Panc1 (cell line): ENCODE measurements at places on chromosomes 16 and 17. TPM values are rescaled to one million over a fixed set of nuclear protein-coding genes. Genes with fewer than 3 reads are reported as not detected.

DNA sequence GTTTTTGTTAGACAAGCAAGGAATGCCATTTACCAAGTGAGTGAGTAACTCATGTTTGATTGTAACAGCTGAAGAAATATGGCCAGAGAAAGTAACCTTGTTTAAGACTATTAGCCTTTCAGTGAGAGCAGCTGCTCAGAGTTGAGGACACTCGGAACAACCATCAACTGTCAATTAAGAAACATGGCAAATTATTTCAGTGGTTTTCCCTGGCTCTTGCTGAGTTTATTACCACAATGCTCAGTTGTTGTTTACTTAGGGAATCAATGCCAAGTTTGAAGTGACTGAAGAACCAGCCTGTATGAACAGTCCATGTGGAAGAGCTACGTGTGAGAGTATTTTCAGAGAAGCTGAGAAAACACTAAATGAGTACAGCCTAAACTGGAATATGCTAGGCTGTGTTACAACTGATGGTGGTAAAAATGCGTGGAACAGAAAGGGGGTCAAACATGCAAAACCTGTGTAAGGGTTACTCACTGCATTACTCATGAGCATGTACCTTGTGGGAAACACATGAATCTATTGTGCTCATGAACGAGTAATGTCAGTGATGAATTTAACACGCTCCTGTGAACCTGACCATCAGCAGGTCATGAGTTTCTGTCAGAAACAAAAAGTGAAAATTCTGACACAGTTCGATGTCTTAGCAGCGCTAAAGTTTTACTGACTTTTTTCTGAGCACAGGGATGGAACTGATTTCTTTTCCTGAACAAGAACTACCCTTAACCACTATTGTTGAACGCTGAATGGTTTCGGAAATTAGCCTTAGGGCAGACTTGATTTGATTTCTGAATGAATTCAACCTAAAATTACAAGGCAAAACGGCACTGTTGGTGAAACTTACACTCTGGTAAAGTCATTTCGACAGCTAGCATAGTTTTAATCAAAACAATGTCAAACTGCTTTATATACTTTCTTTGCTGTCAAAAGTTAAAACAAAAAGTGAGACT is 33.5 kb downstream of the GNA13 start:
- peak overlapping the region; percentile 24 for H3K4me3 ChIP-seq
- no peaks in the 10 kb centered on the region for H3K27me3 ChIP-seq
- peaks cover 40% of the 10 kb centered on the region for H3K4me1 ChIP-seq
- peak overlapping the region; percentile 69 for H3K27ac ChIP-seq

DPEP1 gene
- total RNA-seq, result 0.18 TPM

CHST4 gene
- total RNA-seq, result 1.1 TPM

PFN1 gene
- 1,074 TPM for total RNA-seq

HCRT gene
- total RNA-seq, result not detected

TMIGD1 gene
- total RNA-seq, result not detected

- H3K36me3 ChIP-seq, result no peaks in the 10 kb centered on the region
- no peaks in the 10 kb centered on the region; the same call in 1 of the 2 replicates for H3K27me3 ChIP-seq
- H3K4me1 ChIP-seq, result no peaks in the 10 kb centered on the region
- H3K27ac ChIP-seq, result no peak overlapping the region
Measured at GRCh38 chr16:82633964-82634600, 7.3 kb downstream of the CDH13 start.

DNA sequence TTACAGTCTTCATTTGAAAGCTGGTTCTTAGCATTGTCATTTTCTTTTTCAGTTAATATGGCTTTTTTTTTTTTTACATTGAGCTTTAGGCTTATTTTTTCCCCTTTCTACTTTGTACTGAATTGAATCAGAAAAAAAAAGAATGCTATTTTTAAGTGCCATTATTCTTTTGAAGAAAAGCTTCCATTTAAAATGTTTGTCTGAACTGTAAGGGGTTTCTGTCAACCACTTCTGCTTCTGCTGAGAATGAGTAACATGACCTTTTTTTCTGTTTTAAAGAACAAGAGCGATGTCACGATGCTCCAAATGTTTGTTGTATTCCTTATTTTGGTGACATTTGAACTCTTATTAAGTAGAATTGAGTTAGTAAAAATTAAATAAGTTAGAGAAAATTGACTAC is 50.0 kb downstream of the MRTFB start:
- no peaks in the 10 kb centered on the region for H3K27me3 ChIP-seq
- peaks cover 20% of the 10 kb centered on the region for H3K4me1 ChIP-seq
- no peak overlapping the region for H3K27ac ChIP-seq
- no peak for DNase-seq
- H3K36me3 ChIP-seq, result no peaks in the 10 kb centered on the region
- H3K4me3 ChIP-seq, result no peak overlapping the region

KRT9 gene
- total RNA-seq, result not detected

- no peak overlapping the region for H3K27ac ChIP-seq
- H3K4me1 ChIP-seq, result no peaks in the 10 kb centered on the region
- H3K36me3 ChIP-seq, result no peaks in the 10 kb centered on the region
- H3K27me3 ChIP-seq, result no peaks in the 10 kb centered on the region; the same call in 1 of the 2 replicates
- DNase-seq, result no peak
Measured at GRCh38 chr16:50683689-50684374, 2.7 kb upstream of the SNX20 start.

DNA sequence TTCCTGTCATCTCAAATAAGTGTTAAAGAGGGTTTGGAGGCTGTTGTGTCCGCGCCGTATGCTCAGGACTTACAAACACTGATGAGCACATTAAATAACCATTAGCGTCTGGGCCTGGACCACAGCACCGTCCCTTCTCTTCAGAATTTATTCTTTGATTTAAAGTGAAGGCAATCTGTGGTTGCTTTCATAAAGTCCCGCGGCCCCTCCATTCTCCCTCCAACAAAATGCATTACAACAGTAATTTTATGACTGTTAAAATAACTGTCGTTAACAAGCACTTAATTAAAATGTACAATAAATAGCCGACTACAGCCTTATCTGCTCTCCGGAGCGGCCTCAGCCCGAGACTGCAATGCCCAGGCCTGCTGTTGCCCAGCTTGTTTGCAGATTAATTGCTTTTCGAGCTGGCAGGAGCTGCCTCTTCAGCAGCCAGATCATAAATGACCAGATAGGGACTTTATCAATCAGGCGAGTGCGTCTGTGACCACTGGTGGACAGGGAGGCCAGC is 30.6 kb upstream of the IRX3 start:
- H3K27ac ChIP-seq, result no peak overlapping the region
- DNase-seq, result no peak
- H3K27me3 ChIP-seq, result no peaks in the 10 kb centered on the region
- H3K4me3 ChIP-seq, result no peak overlapping the region

DNA sequence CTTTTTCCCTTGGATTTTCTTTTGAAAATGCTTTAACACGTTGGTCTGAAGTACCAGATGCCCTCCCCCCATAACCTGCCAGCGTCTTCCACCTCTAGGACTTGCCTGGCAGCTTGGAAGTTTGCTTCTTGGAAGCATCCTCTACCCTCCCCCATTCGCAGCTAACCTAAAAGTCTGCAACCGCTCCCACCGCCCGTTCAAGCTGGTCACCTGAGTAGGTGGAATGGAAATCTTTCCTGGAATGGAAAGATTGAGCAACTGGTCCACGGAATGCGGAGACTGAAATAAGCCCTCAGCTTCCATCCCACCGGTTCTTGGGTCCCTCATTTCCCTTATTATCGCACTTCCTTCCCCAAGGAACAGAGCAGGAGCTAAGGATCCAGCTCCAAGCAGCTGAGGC is 31.4 kb downstream of the HS3ST3B1 start:
- no peak overlapping the region for H3K27ac ChIP-seq
- no peaks in the 10 kb centered on the region for H3K4me1 ChIP-seq
- no peaks in the 10 kb centered on the region; the same call in 1 of the 2 replicates for H3K27me3 ChIP-seq
- no peak for DNase-seq
- no peak overlapping the region for H3K4me3 ChIP-seq

DNA sequence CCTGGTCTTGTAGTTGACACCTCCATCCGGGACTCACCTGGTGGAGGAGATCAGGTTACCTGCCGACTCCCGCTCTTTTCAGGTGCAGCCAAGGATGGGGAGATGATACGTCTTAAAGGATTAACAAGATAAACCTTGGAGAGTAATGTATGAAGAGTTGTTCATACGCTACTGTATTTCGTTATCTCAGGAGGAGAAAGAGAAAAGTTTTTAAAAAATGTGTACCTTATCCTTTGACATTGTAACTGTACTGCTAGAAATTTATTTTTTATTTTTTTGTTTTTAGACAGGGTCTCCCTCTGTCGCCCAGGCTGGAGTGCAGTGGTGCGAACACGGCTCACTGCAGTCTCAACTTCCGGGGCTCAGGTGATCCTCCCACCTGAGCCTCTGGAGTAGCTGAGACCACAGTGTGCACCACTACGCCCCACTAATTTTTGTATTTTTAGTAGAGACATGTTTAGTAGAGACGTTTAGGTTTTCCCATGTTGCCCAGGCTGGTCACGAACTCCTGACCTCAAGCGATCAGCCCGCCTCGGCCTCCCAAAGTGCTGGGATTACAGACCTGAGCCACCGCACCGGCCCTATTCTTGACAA is 764 bp upstream of the SMURF2 start:
- peaks cover 5% of the 10 kb centered on the region; the same call in 1 of the 2 replicates for H3K36me3 ChIP-seq
- no peaks in the 10 kb centered on the region for H3K27me3 ChIP-seq
- H3K4me1 ChIP-seq, result peaks cover 21% of the 10 kb centered on the region; the same call in 1 of the 2 replicates
- H3K27ac ChIP-seq, result peak overlapping the region; percentile 83

TNFRSF13B gene
- not detected for total RNA-seq

ATP2A1 gene
- total RNA-seq, result 2.9 TPM

CCNF gene
- total RNA-seq, result 35.8 TPM

DNA sequence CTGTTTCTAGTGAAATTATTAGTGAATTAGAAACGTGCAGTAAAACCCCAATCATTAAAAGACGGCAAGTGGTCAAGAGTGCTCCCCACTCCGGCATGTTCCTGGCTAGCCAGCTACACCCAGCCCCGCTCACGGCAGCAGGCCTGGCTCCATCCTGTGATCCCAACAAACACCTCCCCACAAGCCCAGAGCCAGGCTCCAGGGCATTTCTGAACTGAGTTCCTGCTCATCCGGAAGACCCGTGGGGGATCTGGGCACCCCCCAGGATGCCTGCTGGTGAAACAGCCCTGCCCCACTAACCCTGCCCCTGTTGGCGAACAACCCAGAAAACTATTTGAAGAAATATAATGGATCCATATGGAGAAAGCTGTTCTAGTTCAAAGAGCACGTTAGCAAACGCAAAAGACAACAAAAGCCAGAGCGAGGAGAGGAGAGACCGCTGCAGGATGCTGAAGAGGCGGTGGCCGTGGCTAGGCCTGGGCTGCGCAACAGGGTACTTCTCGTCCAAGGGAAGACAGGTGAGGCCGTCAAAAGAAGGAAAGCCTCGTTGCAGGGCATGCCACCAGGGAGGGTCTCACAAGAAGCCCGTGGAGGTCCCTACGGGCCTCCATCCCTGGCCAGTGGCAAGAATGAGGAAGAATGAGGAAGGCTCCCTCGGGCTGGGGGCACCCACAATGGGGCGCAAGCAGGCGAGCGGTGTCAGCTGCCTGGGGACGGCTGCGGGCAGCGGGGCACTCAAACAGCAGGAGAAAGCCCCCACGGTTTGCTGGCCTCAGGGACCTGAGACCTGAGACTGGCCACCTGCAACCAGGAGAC is 19.2 kb downstream of the SLC16A3 start:
- no peak overlapping the region for H3K4me3 ChIP-seq
- H3K27me3 ChIP-seq, result no peaks in the 10 kb centered on the region
- peak overlapping the region; percentile 86 for H3K27ac ChIP-seq

KCNJ18 gene
- total RNA-seq, result not detected

DNA sequence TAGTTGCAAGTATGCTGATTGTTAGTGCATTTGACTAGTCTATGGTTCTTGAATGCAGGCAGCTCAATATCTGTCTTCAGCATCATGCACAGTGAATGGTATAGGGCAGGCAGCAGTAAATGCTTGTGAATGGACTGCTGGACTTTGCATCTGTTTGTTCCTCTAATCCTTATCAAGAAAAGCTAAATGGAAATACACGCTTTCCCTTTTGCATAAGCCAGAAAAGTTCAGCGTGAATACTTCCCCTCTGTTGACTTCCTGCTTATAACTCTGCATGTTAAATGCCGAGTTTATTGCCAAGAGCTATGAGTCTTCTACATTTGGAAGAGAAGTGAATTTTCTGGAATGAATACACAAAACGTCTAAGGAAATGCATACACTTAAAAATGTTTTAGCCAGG is 127.9 kb upstream of the CPHXL start:
- H3K36me3 ChIP-seq, result no peaks in the 10 kb centered on the region
- no peak for DNase-seq
- H3K27me3 ChIP-seq, result no peaks in the 10 kb centered on the region

- H3K27me3 ChIP-seq, result peaks cover 2% of the 10 kb centered on the region; the same call in 1 of the 2 replicates
- DNase-seq, result no peak
- H3K36me3 ChIP-seq, result no peaks in the 10 kb centered on the region
- no peak overlapping the region for H3K4me3 ChIP-seq
- no peak overlapping the region for H3K27ac ChIP-seq
- no peaks in the 10 kb centered on the region; the same call in 1 of the 2 replicates for H3K4me1 ChIP-seq
Measured at GRCh38 chr17:79485419-79485985, 125.3 kb downstream of the RBFOX3 start.

CCDC92B gene
- 0.51 TPM for total RNA-seq

GRCh38 chr17:78019367-78019975 is 61.0 kb downstream of the TNRC6C start:
- H3K36me3 ChIP-seq, result no peaks in the 10 kb centered on the region
- no peak overlapping the region for H3K27ac ChIP-seq
- no peaks in the 10 kb centered on the region for H3K4me1 ChIP-seq
- no peak overlapping the region for H3K4me3 ChIP-seq
- DNase-seq, result no peak
- no peaks in the 10 kb centered on the region for H3K27me3 ChIP-seq

DNA sequence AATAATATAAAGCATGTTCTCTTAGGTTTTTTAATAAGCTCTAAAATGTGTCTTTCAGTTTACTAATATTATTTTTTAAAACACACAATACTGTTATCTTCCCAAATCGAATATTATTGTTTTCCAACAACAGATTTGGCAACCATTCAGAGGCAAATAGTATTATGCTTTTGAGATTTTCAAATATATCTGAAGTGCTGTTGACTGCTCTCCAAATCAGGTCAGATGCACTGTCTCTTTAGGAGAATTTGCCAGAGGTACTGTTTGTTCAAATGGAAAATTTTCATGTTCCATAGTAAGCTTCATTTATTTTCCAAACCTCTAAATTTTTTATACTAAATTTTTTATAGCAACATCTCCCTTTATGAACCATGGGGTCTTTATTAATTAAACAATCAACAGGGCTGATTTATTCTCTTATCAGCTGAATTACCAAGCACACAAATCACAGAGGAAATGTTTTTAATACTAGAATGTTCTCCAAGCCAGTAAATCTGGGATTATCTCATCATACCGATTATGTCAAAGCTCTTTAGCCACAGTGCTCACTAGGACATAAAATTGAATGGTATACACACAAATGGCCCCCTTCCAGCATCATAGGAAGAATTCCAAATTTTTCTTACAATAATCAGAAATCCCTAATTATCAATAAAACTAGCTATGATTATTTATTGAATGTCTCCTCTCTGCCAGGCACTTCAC is 108.8 kb upstream of the HLF start:
- no peaks in the 10 kb centered on the region for H3K27me3 ChIP-seq
- no peak for DNase-seq
- H3K36me3 ChIP-seq, result no peaks in the 10 kb centered on the region
- H3K27ac ChIP-seq, result no peak overlapping the region

- no peaks in the 10 kb centered on the region for H3K27me3 ChIP-seq
- no peaks in the 10 kb centered on the region for H3K4me1 ChIP-seq
- no peak overlapping the region for H3K4me3 ChIP-seq
- H3K36me3 ChIP-seq, result no peaks in the 10 kb centered on the region
Measured at GRCh38 chr16:88938777-88939244, 38.2 kb downstream of the CBFA2T3 start.

NHLRC4 gene
- 4.0 TPM for total RNA-seq

- H3K4me3 ChIP-seq, result no peak overlapping the region
- H3K4me1 ChIP-seq, result no peaks in the 10 kb centered on the region
- H3K36me3 ChIP-seq, result no peaks in the 10 kb centered on the region
Measured at GRCh38 chr16:61261315-61261714, 774.9 kb downstream of the CDH8 start.
